ENCODE measurements at places on chromosomes 7 and 10.
A peak's percentile ranks its signal among the peaks of the same experiment; 100 is the strongest.

DNA sequence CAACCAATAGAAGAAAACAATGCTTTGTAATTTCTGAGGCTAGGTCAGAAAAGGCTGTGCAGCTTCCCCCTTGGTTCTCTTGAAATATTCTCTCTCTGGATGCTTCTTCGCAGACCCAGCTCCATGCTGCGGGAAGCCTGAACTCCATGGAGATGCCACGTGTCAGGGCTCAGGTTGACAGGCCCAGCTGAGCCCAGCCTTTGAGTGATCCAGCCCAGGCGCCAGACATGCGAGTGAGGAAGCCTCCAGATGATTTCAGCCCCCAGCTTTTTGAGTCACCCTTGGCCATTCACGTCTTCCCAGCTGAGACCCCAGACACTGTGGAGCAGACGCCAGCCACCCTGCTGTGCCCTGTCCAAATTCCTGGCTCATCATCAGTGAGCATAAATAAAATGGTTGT is 378.4 kb upstream of the NRP1 start:
- no peak for DNase-seq

DNA sequence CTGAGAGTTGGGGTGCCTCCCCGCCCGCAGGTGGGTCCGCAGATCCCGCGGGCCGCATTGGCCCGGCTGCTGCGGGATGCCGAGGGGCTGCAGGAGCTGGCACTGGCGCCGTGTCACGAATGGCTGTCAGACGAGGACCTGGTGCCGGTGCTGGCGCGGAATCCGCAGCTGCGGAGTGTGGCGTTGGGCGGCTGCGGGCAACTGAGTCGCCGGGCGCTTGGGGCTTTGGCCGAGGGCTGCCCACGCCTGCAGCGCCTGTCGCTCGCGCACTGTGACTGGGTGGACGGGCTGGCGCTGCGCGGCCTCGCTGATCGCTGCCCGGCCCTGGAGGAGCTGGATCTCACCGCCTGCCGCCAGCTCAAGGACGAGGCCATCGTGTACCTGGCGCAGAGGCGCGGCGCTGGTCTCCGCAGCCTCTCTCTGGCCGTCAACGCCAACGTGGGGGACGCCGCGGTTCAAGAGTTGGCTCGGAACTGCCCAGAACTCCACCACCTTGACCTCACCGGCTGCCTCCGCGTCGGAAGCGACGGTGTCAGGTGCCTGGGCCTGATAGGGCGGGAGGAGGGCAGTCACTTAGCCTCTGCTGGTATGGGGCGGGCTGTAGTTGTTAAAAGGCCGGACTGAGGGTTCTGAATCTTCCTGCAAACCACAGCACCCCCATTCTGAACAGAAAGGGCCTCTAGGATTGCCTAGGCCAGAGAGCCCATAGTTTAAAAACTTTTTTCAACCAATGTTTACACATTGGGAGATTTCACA is 1.3 kb downstream of the FBXL15 start:
- DNase-seq, result no peak

DNA sequence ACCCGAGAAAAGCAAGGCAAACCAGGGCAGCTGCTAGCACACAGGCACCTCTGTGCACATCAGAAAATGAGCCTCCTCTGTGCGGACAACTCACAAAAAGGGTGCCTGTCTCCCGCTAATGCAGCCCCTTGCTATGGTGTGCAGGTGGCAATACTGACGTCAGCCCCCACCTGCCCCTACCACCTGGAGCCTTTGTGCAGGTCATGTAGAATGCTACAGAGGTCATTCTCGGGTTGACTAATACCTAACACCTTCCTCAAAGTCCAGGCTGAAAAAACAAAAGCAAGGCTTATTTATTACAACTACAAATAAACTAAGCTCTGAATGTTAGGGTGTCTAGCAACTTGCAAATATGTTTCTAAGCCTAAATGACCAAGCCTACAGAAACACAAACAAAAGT is 13.9 kb downstream of the PIP4K2A start:
- no peak for DNase-seq

- peak; percentile 20 for DNase-seq
Measured at GRCh38 chr10:133520193-133520738, 6.9 kb upstream of the CYP2E1 start.

DNA sequence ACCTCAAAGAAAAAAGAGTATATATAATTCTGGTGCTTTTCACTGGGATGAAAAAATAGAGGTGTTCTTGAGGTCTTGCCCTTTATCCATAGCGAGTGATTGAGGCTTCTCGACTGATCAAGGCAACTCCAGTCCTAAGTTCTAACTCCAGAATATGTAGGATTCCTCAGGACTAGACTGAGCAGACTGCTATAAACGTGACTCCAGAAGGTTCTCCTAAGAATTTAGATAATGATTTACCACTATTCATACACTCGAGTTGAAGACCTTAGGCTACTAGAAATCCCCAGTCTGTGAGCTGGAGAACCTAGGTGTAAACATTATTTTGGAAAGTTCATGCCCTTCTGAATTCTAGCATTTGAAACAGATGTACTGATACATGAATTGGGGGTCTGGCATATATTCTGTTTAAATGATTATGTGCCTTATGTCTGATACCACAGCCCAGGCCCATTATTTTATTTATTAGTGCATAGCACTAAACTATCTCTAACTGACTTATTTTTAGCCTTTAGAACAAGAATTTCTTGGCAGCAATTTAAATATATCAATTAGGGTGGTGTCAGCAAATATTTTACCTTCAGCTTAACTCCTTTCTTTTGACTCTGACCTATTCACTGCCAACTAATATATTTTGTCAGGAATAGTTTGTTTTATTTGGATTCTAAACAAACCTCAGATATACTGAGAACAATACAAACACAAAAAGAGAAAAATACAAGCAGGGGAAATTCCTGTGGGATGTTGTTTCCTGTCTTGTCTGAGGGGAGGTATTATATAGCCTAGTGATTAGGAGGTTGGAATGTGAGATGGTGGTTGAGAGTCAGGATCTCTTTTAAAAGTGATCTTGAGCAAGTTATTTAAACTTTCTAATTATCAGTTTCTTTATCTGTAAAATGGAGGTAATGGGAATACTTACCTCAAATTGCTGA is 75.8 kb downstream of the PODXL start:
- no peak for DNase-seq

DNA sequence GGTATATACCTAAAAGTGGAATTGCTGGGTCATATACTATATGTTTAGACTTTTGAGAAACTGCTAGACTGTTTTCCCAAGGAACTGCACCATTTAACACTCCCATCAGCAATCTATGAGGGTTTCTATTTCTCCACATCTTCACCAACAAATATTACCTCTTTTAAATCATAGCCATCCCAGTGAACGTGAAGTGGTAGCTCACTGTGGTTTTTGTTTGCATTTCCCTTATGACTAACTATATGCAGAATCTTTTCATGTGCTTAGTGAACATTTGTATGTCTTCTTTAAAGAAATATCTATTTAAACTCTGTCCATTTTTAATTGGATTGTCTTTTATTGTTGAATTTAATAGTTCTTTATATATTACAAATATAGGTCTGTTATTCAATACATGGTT is 115.8 kb upstream of the SEC61G start:
- DNase-seq, result no peak

DNA sequence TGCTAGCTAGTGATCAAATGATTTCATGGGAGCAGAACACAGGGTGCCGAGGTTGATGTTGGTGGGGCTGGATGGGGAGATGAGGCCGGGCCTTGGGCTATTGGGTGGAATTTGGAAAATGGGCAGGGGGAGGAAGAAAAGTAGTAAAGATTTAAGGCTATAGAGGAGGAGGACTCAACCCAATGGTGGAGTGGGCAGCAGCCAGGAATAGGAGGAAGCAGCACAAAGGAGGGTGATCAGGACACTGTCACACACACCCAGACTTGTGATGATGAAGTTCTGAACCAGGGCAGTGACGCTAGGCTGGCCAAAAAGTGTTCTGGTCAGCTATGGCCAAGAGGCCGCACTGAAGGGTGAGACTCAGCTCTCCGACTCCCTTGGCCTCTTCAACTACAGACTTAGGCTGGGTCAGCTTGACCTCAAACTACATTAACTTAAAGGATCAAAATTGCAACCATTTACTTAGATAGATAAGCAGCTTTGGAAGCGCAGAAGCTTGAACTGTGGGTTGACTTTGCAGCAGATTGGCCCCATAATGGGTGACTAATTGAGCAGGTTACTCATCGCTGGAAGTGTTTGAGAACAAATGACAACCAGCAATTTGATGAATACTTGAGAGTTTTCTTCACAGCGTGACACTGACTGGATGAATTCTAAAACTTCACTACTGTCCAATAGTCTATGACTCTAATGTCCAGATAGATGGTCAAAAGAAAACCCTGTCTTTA is 29.4 kb upstream of the GPR26 start:
- DNase-seq, result no peak

GRCh38 chr7:114921631-114922025 is 266 bp upstream of the MDFIC start:
- DNase-seq, result no peak

- no peak for DNase-seq
Measured at GRCh38 chr7:117053432-117053831, 100.1 kb downstream of the ST7 start.
